ENCODE measurements at places on chromosomes 6 and 20.

DNA sequence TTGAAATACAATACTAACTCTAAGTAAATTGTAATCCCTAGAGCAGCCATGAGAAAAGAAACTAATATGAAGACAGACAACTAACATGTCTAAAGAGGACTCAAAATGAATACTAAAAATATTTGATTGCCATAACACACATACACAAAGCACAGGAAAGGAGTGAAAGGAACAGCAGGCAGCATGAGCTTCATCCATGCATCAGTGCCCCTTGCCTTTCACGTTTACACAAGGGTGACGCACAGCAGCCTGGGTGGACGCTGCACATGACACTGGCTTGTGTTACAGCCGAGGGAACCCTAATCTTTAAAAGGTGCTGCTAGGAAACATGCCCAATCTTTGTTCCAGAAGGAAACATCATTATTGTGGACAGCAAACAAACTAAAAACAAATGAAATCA lies 123.5 kb downstream of the MAN1A1 start:
- DNase-seq = no peak

- no peak for DNase-seq
Measured at GRCh38 chr6:87785229-87785862, 83.3 kb upstream of the AKIRIN2 start.

DNA sequence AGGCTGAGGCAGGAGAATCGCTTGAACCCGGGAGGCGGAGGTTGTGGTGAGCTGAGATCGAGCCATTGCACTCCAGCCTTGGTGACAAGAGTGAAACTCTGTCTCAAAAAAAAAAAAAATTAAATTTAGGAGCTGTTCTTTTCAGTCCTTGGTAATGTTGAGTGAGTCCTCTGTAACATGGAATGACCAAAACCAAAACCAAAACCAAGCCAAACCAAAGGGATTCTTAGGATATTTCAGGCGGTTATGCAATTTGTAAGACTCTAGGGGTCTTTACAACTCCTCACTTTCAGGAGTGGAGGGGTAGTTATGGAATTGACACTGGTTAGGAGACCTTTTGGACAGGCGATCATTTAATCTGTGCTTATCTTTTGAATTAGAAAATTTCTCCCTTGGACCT lies 15.8 kb downstream of the TIAM2 start:
- DNase-seq = no peak

GRCh38 chr20:36988494-36988966 lies 37.0 kb upstream of the SAMHD1 start:
- no peak for DNase-seq

DNA sequence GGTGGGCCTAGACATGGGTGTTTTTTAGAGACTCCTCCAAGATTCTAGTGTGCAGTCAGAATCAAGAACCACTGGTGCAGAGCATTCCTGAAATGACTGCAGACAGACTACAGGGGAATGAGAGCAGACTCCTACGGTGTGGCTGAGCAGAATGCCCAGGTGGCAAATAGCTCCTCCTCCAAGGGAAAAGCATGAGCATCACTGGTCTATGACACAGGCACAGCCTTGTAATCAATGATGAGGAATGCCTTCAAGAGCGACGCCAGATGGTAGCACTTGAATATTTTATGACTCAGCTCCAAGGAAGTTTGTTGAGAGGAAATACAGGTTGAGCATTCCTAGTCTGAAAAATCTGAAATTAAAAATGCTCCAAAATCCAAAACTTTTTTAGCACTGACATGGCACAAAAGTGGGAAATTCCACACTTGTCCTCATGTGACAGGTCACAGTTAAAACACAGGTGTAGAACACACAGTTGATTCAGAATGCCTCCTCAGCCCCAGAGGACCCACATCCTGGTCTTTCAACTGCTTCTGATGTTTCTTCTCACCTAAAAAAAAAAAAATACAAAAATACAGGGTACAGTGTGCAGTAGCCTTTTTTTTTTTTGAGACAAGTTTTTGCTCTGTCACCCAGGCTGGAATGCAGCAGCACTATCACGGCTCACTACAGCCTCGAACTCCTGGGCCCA lies 10.6 kb upstream of the FAM8A1 start:
- DNase-seq = no peak

GRCh38 chr6:116482780-116483179 lies 21.6 kb downstream of the CALHM6 start:
- no peak for DNase-seq

- no peak for DNase-seq
Measured at GRCh38 chr20:40568200-40568599, 120.8 kb downstream of the MAFB start.

- DNase-seq = no peak
Measured at GRCh38 chr20:5900908-5901307, 49.4 kb downstream of the TRMT6 start.
